ENCODE measurements at places on chromosomes 13 and 19.

- DNase-seq, result peak; percentile 35
Observed at GRCh38 chr13:64675255-64675892, 2554.8 kb downstream of the PCDH9 start.

DNA sequence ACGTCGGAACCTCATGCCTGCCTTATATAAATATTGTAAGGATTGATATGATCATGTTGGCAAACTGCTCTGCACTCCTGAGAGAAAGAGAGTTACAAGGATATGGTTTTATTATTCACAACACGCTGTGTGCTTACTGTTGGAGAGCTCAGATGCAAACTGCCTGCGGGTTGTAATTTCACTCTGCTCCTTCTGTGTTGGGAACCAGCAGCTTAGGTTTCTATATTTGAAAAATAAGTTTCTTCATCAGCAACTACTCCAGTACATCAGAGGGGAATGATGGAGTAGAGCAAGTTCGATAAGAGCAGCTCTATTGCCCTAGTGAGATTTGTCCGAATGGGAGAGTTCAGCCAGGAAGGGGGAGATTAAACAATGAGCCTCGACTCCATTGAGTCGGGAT, 106.9 kb upstream of the UBL3 start:
- DNase-seq, result peak; percentile 32

DNA sequence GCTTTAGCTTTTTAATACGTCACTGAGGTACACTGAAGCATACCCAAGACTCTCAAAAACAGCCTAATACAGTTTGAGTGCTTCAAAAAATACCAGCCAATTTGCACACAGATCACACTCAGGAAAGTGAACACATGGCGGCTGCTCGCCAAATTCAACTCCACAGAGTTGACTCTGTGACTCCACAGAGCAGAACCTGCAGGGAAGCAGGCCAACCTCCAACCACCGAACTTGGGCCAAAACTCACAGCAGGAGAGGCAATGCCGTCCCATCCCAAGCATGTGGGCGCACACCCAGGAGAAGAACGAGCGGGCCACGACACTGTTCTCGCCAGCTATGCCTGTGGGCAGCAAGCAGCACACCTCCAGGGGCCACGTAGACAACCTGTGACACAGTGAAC, 21.1 kb downstream of the ELL start:
- DNase-seq, result peak; percentile 58

GRCh38 chr13:21095311-21095710, 33.9 kb upstream of the LATS2 start:
- DNase-seq, result no peak

- no peak for DNase-seq
Observed at GRCh38 chr13:101393140-101393539, 23.2 kb downstream of the NALCN start.

DNA sequence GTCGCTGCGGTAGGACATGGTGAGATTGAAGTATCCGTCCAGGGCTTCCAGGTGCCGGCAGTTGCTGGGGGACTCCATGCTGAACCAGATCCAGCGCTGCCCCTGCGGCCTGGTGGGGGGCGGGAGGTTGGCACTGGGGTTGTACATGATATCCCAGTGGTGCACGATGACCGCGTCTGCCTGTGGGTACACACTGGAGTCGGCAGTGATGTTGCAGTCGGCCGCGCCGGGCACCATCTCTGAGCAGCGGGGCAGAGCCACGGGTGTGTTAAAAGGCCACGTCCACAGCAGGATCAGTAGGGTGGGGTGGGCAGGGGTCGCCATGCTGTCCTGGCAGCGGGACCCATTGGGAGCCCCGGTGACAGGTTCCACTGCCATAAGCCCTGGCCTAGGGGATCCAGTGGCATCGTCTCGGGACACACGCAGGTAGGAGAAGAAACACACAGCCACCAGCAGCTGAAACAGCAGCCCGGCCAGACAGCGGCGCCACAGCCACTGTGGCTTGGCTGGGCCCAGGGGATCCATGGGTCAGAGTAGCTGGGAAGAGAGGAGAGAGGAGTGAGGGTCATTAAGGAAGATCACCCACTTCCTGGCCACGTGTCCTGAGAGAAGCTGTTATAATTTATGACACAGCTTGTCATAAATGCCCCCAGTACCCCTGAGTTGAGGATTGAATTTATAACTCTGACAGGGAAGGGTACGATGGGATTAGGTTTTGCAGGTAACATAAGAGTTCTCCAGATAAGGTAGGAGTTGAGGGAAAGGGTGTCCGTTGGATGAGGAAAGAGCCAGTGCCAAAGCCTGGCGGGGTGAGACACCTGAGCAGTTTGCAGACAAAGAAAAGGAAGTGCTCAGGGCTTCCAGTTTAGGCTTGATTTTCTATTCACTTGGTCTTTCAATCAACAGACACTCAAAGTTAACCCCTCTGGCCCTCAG, 2.9 kb downstream of the FUT5 start:
- DNase-seq, result no peak

DNA sequence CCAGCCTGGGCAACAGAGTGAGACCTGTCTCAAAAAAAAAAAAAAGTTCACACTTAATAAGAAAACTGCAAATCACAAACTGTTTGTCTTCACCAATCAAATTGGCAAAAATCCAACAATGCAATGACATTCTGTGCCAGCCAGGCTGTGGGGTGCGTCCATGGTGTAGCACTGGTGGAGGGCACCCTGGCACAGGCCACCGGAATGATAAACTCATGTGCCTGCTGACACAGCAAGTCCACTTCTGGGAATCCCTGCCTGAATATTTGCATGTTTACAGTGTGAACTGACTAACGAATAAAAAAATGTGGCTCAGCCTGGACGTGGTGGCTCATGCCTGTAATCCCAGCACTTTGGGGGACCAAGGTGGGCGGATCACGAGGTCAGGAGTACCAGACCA, 1.6 kb upstream of the LRRC25 start:
- peak; percentile 62 for DNase-seq

GRCh38 chr19:15249972-15250639, 17.9 kb upstream of the EPHX3 start:
- peak; percentile 92 for DNase-seq

GRCh38 chr13:39419068-39419467, 183.9 kb downstream of the LHFPL6 start:
- DNase-seq, result no peak

DNA sequence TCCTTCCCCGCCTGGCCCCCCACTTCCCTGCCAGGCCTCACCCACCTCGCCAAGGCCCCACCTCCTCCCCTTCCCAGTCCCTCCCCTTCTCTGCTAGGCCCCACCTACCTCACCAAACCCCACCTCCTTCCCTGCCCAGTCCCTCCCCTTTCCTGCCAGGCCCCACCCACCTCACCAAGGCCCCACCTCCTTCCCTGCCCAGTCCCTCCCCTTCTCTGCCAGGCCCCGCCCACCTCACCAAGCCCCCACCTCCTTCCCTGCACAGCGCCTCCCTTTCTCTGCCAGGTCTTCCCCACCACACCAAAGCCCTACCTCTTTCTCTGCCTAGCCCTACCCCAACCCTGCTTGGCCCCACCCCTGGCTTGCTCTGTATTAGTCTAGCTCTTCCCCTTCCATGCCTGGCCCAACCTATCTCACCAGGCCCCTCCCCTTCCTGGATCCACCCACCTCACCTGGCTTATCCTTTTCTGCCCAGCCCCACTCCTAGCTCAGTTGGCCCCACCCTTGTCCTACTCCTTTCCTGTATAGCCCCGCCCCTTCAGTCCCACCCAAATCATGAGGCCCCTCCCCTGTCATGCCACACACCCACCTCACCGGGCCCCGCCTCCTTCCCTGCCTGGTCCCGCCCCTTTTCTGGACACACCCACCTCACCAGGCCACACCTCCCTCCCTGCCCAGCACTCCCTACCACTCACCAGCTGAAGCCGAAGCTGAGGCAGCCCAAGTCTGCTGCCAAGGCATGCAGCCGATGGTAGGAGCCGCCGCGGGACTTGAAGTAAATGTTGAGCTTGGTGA, 16.2 kb downstream of the CERS1 start:
- no peak for DNase-seq

- DNase-seq, result peak; percentile 88
Observed at GRCh38 chr13:41562083-41562482, 104.7 kb downstream of the RGCC start.

DNA sequence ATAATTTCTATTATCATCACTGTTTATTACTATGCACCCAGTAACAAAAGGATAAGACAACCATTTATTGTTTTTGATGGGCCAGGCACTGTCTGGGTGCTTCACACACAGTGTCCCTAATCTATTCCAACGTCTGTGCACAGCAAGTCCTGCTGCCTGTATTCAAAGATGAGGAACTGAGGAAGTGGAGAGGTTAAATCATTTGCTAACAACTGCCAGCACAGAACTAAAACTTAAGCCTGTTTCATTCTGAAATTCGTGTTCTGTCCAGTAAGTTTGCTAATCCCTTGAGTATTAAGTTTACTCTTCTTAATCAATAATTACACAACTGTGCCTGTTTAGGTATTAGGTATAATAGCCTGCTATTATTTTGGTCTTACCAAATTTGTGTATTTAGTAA, 41.9 kb downstream of the TEX26 start:
- no peak for DNase-seq

DNA sequence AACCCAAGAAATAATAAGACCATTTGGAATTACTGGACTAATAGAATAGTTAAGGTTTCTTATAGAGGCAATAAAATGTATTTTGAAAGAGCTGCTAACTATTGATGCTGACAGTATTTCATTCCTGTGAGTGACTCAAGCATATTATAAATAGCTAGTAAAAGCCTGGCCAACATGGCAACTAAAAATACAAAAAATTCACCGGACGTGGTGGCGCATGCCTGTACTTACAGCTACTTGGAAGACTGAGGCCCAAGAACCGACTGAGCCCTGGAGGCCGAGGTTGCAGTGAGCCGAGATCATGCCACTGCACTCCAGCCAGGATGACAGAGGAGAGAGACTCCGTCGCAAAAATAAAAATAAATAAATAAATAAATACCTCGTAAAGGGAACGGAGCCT, 5.4 kb upstream of the ICAM3 start:
- no peak for DNase-seq

DNA sequence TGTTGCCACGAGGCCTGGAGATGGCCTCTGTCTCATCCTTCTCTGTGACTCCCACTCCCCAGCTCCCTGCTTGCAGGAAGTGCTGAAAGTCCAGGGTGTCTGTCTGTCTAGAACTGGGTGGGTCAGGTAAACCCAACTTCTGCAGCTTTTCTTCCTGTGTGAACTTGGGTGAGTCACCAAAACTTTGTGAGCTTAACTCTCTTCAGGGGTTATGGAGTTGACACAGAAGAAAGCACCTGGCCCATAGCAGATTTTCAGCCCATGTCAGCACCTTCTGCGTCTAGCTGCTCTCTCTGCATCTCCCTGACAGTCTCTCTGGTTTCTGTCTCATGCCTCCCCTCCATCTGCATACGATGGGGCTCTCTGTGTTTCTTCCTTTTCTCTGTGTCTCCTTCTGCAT, 4.2 kb upstream of the CACNG7 start:
- no peak for DNase-seq

DNA sequence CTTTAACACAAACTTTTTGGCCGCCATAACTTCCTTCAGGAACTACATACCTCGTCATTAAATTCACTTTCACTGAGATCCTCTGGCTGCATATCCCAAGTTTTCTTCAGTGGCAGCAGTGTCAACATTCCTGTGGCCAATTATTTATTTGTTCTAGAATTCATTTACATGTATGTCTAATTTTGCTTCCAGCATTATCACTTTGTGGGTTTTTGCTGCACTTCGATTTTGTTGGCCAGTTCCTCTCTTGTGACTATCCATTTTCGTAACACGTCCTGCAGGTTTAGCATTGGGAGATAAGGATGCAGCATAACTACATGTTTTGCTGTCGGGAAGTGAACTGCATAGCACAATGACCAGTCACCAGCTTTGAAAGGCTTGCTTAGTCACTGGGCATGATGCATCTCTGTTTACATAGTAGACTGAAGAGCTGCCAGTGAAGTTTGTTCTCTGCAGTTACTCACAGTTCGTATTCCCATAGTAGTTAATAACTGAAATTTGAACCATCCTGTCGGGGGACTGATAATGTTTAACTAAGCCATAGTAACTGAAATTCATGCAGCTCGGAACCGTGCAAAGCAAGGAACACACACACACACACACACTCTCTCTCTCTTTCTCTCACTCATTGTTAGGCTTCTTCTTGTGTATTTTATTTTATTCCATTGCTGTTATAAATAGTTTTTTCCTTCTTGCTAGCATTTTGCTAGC, 28.3 kb downstream of the ZNF507 start:
- peak; percentile 96 for DNase-seq

GRCh38 chr19:3575260-3575741, 2.6 kb downstream of the HMG20B start:
- DNase-seq, result peak; percentile 44

DNA sequence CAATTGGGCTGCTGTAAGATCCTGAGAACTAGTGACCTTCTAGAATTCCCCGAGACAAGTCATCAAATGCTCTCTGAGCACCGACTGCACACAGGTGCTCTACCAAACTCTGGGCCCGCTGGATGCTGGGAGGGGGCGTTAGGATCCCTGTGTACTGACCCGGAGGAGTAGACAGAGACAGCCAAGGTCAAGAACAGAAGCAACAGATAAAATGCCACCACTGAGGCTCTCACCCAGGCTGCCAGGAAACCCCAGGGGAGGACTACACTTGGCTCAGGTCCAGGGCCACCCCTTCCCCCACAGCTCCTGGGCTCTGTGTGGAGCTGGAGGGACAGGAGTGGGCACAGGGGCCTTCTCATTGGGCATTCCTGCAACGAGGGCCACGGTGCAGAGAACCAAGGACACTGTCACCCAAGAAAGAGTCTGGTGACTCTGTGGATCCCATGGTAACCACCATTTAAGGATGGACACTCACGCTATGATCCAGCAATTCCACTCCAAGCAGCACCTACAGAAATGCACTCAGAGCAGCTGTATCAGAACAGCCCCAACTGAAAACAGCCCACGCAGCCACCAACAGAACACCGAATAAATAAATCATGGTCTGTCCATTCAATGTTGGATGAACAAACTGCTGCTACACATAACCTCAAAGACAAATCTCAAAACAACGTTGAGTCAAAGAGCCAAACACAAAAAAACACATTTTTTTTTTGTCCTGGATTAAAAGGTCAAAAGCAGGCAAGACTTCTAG, 16.8 kb upstream of the SLC35E1 start:
- DNase-seq, result no peak

- no peak for DNase-seq
Observed at GRCh38 chr13:23470790-23471614, 37.5 kb upstream of the SACS start.

GRCh38 chr19:45122832-45123231, 29.9 kb downstream of the PPP1R37 start:
- DNase-seq, result no peak

GRCh38 chr19:41968751-41969595, 9.9 kb upstream of the RABAC1 start:
- DNase-seq, result no peak

DNA sequence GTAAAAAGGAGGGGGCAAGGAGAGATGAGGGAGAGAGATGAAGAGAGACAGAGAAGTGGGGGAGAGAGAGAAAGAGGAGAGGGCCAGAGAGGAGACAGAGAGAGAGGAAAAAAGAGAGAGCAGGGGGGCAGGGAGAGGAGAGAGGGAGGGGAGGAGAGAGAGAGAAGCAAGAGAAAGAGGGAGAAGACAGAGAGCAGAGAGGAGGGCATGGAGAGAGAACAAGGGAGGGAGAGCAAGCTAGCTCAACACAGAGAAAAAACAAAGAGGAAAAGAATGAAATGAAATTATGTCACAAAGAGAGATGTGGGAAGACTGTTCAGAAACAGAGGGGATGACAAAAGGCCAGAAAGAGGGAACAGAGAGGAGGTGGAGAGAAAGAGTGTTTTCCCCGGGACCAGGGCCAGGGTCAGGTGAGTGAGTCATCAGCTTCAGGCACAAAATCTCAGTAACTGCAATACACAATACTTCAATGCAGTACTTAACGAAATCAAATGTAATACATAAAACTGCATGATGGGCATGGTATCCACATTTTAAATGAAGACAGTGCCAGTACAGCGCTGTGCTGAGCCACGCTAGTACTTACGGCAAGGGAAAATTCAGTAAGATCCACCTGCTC, 4.8 kb downstream of the KLK7 start:
- no peak for DNase-seq

Measured in astrocyte of the hippocampus (primary cell).